ENCODE measurements at places on chromosomes 2 and 18. TPM values are rescaled to one million over a fixed set of nuclear protein-coding genes. Genes with fewer than 3 reads are reported as not detected.

DNA sequence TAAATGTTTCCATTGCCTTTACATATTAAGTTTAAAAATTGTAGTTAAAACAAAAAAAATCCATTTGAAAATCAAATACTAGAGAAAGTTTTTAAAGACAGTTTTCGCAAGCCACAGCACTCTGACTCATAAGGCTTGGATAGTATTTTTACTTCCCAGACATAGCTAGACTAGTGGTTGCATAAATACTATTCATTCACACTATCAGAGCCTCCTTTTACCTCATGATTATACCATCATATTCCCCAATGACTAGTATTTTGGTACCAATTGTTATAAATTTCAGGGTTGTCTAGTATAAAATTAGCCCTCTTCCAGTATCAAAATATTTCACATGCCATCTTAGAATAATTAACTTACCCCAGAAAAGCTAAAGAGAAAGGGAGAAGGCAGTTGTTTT is 393.5 kb downstream of the ERBB4 start:
- no peak for DNase-seq

DNA sequence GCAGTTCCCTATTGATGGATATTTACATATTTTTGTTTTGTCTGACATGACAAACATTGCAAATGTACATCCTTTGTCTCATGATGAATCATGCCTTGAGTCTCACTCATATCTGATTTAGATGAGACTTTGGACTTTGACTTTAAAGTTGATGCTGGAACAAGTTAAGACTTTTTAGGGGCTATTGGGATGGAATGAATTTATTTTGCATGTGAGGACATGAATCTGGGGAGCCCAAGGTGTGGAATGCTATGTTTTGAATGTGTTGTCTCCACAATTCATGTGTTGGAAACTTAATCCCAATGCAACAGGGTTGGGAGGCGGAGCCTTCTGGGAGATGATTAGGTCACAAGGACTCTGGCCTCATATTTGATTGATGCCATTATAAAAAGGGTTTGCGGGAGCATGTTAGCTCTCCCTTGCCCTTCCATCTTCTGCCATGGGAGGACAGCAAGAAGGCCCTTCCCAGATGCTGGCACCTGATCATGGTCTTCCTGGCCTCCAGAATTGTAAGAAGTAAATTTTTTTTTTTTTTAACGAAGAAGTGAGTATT is 29.1 kb upstream of the INO80D start:
- no peak for DNase-seq

- DNase-seq = no peak
These were observed 140.6 kb upstream of the DNMT3A start for GRCh38 chr2:25482341-25482740.

DNA sequence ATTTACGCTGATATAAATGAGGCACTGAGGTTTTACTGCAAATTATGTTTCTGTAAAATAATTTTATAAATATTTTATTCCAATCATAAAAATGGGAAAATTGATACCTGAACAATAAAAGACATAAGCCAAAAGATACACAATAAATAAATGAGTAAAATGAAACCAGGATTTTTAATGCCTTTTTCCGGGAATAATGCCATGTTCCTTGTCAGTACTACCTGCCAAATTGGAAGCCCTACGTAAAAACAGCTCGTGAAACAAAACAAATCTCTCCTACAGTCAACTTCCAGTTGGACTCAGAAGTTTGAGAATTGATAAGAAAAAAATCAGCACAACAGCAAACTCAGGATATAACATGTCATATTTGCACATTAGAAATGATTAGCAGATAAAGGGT is 18.0 kb downstream of the GALNT3 start:
- no peak for DNase-seq

GRCh38 chr2:27155069-27155520 is 6.3 kb downstream of the TCF23 start:
- DNase-seq = no peak

GRCh38 chr2:45459860-45460259 is 151.2 kb downstream of the SRBD1 start:
- no peak for DNase-seq

DNA sequence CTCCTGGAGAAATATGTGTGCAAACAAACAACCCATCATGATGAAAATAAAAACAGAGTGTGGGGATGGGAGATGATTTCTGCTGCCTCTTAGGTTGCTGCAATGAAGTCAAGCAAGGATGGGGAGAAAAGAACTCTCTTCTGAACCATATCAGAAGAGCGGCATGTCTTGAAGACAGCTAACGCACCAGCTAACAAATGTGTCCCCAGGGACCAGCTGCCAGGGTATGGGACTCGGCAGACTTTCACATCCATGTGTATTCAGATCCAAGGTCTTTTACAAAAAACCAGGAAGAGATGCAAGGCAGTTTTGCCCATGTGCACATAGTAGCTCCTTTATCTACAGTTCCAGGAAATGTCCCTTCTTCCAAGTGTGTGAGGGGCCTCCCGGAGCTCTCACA is 125.4 kb downstream of the CLIP4 start:
- no peak for DNase-seq

- DNase-seq = no peak
These were observed 162.3 kb upstream of the REV1 start for GRCh38 chr2:99651930-99652670.

- no peak for DNase-seq
These were observed 165.5 kb downstream of the TGIF1 start for GRCh38 chr18:3615374-3615985.

DNA sequence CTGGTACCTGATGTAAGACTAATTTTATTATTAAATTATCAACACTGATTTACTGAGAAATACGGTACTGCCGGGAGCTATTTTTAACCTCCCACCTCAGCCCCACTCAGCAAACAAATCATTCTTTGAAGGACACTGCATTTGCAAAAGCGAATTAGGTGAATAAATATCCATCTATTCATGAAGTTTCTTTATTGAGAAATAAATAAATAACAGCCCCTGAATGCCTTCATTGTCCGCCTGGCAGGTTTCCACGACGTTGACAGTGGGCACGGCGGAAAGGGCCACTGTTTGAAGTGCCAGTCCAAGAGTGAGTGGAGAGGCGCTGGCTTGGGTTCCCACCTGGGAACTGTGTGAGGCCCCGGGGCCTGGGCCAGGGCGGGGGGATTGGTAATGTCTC is 15.7 kb downstream of the C1QL2 start:
- DNase-seq = no peak

The SLC14A1 gene
- total RNA-seq = 0.14 TPM

The LHCGR gene
- total RNA-seq = not detected

The C2orf78 gene
- not detected for total RNA-seq

The IL1RL1 gene
- total RNA-seq = 0.74 TPM
